ENCODE measurements at places on chromosomes 2 and 18. TPM values are rescaled to one million over a fixed set of nuclear protein-coding genes. Genes with fewer than 3 reads are reported as not detected.

- H3K4me3 ChIP-seq = peak overlapping the region; percentile 93
- H3K36me3 ChIP-seq = peaks cover 9% of the 10 kb centered on the region
- H3K4me1 ChIP-seq = peaks cover 12% of the 10 kb centered on the region
- peak overlapping the region; percentile 70 for H3K27ac ChIP-seq
- H3K27me3 ChIP-seq = no peaks in the 10 kb centered on the region
Measured at GRCh38 chr2:180980943-180981911, 822 bp downstream of the UBE2E3 start.

- H3K27ac ChIP-seq = peak within 1 kb of the TSS; percentile 53
- H3K4me1 ChIP-seq = no peaks in the 10 kb centered on the region
- no peaks in the 10 kb centered on the region for H3K36me3 ChIP-seq
- peak within 1 kb of the TSS; percentile 35 for H3K4me3 ChIP-seq
- DNase-seq = no peak
- H3K27me3 ChIP-seq = peaks cover 46% of the 10 kb centered on the region
Measured at GRCh38 chr2:218781691-218782527, at the start of gene CYP27A1. Gene CYP27A1 (plus strand): TSS chr2:218782147. CDS start chr2:218782183, 36 bp downstream.

DNA sequence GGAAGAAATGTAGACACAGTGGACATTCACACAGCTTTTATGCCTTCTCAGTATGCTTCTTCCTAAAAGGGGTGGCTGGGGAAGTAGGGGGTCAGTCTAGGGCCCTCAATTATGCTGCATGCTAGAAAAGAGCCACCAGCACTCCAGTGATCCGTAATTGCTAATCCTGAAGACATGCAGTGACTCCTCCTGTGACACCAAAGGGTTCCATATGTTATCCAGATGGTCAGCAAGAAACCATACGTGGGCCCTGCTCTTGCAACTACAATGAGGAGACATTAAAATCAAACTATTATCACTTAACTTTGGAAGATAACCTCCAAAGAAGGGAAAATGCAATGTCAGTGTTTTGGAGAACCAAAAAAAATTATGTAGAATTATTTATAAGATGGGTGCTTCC is 143.4 kb upstream of the LYPD1 start:
- no peaks in the 10 kb centered on the region for H3K36me3 ChIP-seq
- no peaks in the 10 kb centered on the region for H3K27me3 ChIP-seq
- no peaks in the 10 kb centered on the region for H3K4me1 ChIP-seq
- no peak overlapping the region for H3K27ac ChIP-seq
- no peak overlapping the region for H3K4me3 ChIP-seq
- no peak for DNase-seq

- no peak overlapping the region for H3K27ac ChIP-seq
- no peak for DNase-seq
- H3K36me3 ChIP-seq = no peaks in the 10 kb centered on the region
- H3K4me1 ChIP-seq = no peaks in the 10 kb centered on the region
Measured at GRCh38 chr2:138026111-138027020, 62.1 kb downstream of the HNMT start.

- H3K4me1 ChIP-seq = no peaks in the 10 kb centered on the region
- no peak overlapping the region for H3K4me3 ChIP-seq
- no peaks in the 10 kb centered on the region for H3K36me3 ChIP-seq
- no peaks in the 10 kb centered on the region for H3K27me3 ChIP-seq
- no peak overlapping the region for H3K27ac ChIP-seq
Measured at GRCh38 chr2:145638675-145639074, 1118.8 kb upstream of the ZEB2 start.

DNA sequence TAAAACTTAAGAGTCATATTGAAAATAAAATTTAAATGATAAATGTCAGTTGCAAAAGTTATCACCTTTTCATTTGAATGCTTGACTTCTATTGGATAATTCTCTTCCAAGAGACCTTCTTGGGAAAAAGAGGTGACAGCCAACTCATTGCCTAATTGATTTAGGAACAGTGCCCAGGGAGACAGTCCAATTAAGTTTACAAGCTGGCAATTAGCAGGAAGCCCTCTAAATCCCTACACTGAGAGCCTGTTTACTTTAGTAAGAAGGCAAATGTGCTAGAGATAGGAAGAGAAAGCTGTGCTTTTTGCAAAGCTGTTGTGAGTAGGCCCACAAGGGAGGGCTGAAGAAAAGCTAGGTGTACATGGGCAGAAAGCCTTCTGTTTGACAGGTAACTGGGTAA is 189.1 kb downstream of the WDPCP start:
- no peak overlapping the region for H3K4me3 ChIP-seq
- DNase-seq = no peak
- no peak overlapping the region for H3K27ac ChIP-seq
- no peaks in the 10 kb centered on the region for H3K27me3 ChIP-seq
- H3K4me1 ChIP-seq = no peaks in the 10 kb centered on the region

GRCh38 chr18:53817976-53818950 is 406.2 kb downstream of the MBD2 start:
- DNase-seq = no peak
- H3K4me1 ChIP-seq = no peaks in the 10 kb centered on the region
- H3K36me3 ChIP-seq = no peaks in the 10 kb centered on the region

DNA sequence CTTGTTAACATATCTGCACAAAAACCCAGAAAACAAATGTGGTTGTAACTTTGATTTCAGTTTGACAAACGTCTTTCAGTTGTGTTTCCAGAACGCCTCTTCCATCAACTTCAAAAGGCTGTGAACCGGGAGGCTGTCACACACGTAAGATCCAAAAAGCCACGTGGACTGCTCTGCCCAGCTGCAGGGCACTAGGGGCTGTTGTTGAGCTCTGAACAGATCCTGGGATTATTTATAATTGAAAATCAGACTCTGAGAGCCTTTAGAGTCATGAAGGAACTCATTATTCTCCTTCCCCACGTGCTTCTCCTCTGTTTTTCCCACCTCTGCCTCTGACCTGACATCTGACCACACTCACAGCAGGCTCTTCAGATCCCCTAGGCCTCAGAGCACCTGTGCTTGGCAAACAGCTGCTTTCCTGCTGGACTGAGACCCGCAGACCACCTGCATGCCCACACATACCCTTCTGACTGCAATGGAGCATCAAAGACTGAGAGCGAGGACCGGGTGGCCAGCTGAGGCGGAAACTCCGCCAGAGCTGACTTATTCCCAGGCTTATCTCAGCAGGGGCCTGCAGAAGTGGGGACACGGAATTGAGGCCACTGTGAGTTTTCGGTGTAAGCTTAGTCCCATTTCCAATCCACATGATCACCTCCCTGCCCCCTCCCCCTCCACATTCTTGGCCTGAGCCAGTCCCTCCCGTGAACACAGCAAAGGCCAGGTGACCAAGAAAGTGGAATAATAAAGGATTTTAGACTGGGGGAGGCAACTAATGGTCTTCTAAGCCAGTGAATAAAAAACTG is 114.8 kb downstream of the ATL2 start:
- H3K4me1 ChIP-seq = no peaks in the 10 kb centered on the region
- H3K27me3 ChIP-seq = no peaks in the 10 kb centered on the region
- no peak overlapping the region for H3K4me3 ChIP-seq
- H3K36me3 ChIP-seq = no peaks in the 10 kb centered on the region
- no peak for DNase-seq

DNA sequence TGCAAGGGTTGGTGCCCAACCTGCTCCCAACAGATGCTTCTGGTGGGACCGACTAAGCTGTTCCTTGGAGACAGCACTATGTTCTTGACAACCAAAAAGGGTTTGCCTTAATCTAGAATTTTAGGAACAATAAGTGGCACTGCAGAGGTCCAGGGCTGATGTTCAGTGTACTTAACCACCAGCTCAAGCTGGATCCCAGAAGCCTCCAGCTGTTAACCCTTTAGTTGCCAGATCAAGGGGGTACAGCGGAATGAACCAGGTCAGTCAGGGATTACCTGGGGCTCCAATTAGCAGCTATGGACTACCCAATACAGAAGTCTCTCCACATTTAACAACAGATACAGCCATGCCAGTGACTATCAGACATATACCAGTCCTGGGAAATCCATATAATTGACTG is 3.5 kb downstream of the GPR75 start:
- no peaks in the 10 kb centered on the region for H3K27me3 ChIP-seq
- H3K27ac ChIP-seq = no peak overlapping the region
- H3K4me3 ChIP-seq = no peak overlapping the region

DNA sequence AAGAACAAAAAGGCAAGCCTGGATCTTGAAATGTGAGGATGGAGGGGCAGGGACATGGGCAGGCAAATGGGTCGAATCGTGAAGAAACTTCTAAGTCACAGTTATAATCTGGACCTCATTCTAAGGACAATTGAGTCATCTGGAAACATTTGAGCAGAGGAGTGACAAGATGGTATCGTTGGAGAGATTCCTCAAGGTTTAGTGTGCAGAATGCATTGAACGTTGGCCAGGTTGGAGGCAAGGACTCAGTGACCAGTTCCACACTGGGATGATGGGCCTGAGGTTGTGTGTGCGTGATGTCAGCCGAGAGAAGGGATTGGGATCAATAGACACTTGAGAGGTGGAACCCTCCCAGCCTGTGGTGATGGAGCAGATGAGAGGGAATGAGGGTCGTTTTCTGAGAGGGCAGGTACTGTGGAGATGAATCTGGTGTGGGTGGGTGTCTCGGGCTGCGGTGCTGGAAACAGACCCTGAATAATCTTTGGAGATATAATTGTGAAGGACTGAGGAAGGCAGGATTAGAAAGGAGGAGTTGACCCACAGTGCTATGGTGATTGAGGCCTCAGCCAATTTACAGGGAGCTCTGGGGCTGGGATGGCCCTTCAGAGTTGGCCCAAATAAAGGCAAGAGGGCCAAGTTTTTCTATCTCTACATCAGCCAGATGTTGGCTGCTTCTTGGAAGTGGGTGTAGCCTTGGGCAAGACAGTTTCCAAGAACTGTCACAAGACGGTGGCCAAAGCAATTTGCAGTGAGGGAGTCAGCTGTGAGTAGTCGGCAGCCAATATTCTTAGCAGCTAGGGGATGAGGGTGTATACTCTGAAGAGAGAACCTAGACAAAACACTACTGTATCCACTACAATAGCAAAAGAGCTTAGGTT is 5.8 kb upstream of the ZNF532 start:
- no peak overlapping the region for H3K27ac ChIP-seq
- no peak for DNase-seq
- H3K4me3 ChIP-seq = no peak overlapping the region
- H3K27me3 ChIP-seq = peaks cover 40% of the 10 kb centered on the region
- H3K4me1 ChIP-seq = no peaks in the 10 kb centered on the region

DNA sequence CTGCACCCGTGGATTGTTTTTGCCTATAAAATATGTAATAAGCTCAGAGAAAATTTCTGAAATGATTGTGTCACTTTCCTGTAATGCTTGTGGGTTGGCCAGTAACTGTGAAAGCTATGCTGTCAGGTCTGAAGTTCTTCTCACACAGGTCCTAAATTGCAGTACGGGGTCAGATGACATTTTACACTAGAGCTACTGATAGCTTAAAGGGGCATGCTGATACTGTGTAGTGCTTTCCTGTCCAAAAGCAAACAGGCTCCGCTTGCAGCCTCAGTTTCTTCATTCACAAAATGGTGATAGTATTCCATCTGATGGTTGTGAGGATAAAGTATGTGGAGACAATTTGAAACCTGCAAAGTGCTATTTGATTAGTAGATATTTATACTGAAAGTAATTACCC is 7.6 kb upstream of the FARSB start:
- H3K27ac ChIP-seq = no peak overlapping the region
- no peaks in the 10 kb centered on the region for H3K27me3 ChIP-seq
- no peaks in the 10 kb centered on the region for H3K36me3 ChIP-seq
- DNase-seq = no peak

DNA sequence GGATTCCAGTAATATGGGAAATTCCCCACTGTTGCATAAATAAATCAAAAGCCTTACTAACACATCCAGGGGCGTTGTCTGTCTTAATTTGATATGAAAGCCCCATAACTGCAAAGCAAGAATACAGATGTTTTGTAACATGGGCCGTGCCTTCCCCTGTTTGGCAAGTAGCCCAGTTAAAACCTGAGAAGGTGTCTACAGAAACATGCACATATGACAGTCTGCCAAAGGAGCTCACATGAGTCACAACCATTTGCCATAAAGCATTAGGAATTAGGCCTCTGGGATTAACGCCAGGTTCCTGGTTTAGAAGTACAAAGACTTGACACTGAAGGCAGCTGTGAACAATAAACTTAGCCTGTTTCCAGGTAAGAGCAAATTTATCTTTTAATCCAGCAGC is 43.1 kb upstream of the LONRF2 start:
- no peak for DNase-seq
- no peaks in the 10 kb centered on the region for H3K27me3 ChIP-seq
- no peaks in the 10 kb centered on the region for H3K36me3 ChIP-seq

- no peaks in the 10 kb centered on the region for H3K36me3 ChIP-seq
- no peak for DNase-seq
- H3K27ac ChIP-seq = no peak overlapping the region
- H3K27me3 ChIP-seq = no peaks in the 10 kb centered on the region
- H3K4me1 ChIP-seq = peaks cover 6% of the 10 kb centered on the region
Measured at GRCh38 chr2:20584399-20585358, 66.2 kb downstream of the HS1BP3 start.

DNA sequence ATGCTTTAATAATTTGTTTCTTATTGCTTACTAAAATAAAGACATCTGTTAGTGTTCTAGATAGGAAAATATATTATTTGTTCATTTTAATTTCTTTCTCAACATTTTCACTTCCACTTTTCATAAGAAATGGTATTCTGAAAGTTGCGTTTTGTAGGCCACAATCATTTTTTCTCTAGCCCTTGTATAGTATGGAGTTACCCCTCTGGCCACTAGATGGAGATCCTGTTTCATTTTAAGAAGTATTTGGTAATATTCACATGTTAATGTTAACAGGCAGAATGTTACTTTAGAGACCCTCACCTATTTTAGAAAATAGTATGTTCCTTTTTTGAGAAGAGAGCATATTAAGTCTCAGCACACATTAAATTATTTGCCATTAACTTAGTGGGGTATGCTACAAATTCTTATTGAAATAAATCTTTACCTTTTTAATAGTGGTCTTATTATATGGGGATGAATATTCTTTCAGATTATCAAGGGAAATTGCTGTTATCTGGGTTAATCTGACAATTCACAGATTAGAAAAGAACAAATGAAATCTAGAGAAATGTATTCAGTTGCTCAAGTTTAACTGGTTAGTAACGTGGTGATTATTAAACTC is 73.9 kb upstream of the TTC27 start:
- DNase-seq = no peak
- no peaks in the 10 kb centered on the region for H3K27me3 ChIP-seq
- H3K4me3 ChIP-seq = no peak overlapping the region
- H3K4me1 ChIP-seq = no peaks in the 10 kb centered on the region
- no peak overlapping the region for H3K27ac ChIP-seq

GRCh38 chr18:31429623-31430022 is 17.9 kb upstream of the DSG3 start:
- no peaks in the 10 kb centered on the region for H3K4me1 ChIP-seq
- no peaks in the 10 kb centered on the region for H3K27me3 ChIP-seq
- no peak overlapping the region for H3K4me3 ChIP-seq

- H3K27ac ChIP-seq = no peak overlapping the region
- no peaks in the 10 kb centered on the region for H3K27me3 ChIP-seq
- no peaks in the 10 kb centered on the region for H3K4me1 ChIP-seq
- no peaks in the 10 kb centered on the region for H3K36me3 ChIP-seq
Measured at GRCh38 chr2:133802409-133803039, 234.3 kb upstream of the NCKAP5 start.

GRCh38 chr2:106144621-106145331 is 49.3 kb downstream of the UXS1 start:
- no peaks in the 10 kb centered on the region for H3K4me1 ChIP-seq
- no peaks in the 10 kb centered on the region for H3K27me3 ChIP-seq
- H3K27ac ChIP-seq = no peak overlapping the region

The LYPD6B gene
- 0.24 TPM for total RNA-seq

The POTEE gene
- total RNA-seq = 0.05 TPM

The ACSL3 gene
- 40.7 TPM for total RNA-seq

The KCNE4 gene
- 0.71 TPM for total RNA-seq

The ZNF804A gene
- 0.09 TPM for total RNA-seq
